ENCODE measurements at places on chromosomes 6 and 20.

- no peak for DNase-seq
Measured at GRCh38 chr6:163123098-163123497, 291.4 kb upstream of the QKI start.

- no peak for DNase-seq
Measured at GRCh38 chr20:31694842-31695593, 27.6 kb downstream of the BCL2L1 start.

DNA sequence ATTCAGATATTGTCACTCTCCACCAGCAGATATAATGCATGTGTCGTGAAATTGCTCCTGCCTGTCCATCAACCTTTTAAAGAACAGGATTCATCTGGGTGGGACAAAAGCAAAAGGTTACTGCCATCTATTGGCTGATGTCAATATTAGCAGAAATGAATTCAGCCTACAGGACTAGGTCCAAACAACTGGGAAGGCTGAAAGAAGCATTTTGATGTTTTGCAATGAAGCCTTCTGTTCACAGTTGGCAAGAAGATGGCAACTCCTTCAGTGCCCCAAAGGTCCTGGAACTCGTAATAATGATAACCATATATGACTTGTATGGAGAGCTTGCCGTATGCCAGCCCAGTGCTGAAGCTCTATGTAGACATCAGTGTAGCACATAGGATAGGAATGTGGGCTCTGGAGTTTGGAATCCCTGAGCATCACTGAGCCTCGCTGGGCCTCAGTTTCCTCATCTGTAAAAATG, 7.5 kb downstream of the BCAS1 start:
- peak; percentile 86 for DNase-seq

DNA sequence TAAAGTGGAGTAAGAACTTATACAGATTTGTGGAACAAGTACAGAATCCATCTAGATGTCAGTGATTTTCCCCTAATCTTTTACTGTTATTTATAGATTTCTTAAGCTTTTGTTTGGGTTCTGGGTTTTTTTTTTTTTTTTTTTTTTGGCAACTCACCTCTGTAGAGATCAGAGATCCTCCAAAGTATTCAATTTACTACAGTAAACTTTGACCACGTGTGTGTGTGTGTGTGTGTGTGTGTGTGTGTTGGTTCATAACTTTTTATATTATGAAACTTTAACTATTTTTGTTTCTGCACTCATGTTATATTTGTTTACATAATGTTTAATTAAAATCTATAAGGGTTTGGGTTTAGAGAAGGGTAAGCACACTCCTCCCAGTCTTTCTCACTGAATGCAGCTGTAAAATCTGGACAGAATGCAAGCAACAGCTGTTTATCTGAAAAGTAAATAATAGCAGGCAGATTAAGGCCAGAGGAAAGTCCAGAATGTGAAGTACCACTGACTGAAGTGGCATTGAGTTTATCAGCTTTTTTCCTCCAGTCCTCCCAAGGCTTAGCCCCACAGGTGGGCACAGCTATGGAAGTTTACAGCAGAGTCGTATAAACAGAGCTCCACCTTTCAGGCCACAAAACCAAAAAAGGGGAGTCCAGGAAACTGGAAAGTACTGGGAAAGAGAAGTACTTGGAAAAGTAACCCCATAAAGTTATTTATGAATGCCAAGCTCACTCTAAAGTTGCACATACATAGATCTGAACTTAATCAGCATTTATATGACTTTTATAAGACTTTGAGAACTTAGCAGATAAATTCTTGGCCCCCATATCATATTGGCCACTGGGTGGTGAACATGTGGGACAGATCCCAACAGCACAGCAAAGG, 43.0 kb upstream of the CD2AP start:
- DNase-seq: no peak

DNA sequence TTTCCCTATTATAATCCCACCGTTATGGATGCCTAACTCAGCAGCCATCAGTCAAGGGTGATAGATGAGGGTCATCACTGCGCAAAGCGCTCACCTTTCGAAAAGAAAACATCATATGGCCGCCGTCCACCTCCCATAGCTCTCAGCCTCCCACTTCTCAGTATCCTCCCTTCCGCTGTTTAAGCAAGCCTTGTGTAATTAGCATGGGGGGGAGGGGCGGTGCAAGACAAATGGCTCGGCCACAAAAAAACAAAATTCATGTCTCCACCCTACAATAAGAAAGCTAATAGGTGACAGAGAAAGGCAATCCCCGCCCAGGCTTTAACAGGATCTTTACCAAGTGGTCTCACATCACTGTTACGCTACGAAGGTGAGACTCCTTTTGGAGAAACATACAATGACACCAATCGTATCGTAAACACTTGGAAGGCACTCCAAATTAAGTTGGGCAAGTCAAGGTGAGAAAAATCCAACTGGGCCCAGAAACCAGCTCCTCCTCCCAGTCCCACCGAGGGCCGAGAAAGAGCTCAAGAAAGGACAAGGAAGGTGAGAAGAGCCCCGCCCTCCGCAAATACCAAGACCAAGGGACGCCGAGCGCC, 645 bp downstream of the DDX39B start:
- DNase-seq: peak; percentile 72

- DNase-seq: no peak
Measured at GRCh38 chr6:72260489-72260888, 361.4 kb upstream of the KCNQ5 start.

DNA sequence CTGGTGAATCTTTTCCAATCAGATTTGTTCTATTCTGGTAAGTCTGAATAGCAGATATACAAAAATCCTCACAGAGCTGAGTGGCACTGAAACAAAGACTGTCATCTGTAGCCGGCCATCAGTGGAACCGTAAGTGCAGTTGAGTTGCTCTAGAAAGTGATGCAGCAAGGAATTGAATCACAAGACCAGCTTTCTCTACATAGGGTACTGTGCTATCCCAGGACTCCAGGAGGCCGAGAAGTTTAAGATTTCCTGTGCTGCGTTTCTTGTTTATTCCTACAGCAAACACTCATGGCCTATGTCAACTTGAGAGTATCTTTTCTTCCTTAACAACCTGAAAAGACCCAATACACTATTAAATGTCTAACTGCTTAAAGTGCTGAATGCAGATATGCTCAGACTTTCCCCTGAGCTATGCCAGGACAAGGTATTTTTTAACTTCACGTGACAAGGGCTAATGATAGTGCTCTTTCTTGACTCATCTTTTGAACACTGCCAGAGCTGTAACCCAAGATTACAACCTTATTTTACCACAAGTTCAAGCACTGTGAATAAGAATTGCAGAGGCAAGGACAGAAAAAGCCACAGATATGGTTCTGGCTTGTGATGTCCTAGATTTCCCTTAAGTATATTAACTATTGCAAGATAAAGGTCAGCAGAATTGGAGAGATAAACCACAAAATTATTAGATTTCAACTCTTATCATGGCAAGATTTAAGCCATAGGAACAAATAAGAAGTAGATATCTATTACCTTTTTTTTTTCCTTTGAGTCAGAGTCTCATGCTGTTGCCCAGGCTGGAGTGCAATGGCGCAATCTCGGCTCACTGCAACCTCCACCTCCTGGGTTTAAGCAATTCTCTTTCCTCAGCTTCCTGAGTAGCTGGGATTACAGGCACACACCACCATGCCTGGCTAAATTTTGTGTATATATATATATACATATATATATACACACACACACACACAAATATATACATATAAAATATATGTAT, 71.6 kb downstream of the GJA1 start:
- no peak for DNase-seq

- DNase-seq: no peak
Measured at GRCh38 chr6:63022631-63023030, 188.6 kb upstream of the FKBP1C start.

GRCh38 chr6:155014137-155014536, 19.0 kb downstream of the TIAM2 start:
- no peak for DNase-seq

GRCh38 chr6:152170702-152171667, 363.5 kb downstream of the ESR1 start:
- no peak for DNase-seq

DNA sequence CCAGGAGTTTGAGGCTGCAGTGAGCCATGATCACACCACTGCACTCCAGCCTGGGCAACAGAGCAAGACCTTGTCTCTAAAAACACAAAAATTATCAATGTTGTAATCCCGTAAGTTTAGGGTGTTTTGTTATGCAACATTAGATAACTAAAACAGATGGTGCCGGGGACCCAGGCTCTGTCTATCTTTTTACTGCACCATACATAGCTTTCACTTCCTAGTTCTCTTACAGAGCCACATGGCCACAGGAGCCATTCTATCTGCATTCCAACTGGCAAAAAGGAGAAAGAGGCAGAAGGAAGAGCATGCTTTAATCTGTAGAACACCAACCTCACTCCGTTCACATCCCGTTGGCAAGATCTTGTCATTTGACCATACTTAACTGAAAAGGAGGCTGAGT, 5.4 kb upstream of the TCF15 start:
- no peak for DNase-seq

GRCh38 chr6:20427856-20428255, 26.2 kb downstream of the E2F3 start:
- DNase-seq: no peak

- no peak for DNase-seq
Measured at GRCh38 chr6:146916435-146917025, 287.7 kb upstream of the STXBP5 start.

- peak; percentile 57 for DNase-seq
Measured at GRCh38 chr6:119881416-119881815, 531.9 kb upstream of the MAN1A1 start.

DNA sequence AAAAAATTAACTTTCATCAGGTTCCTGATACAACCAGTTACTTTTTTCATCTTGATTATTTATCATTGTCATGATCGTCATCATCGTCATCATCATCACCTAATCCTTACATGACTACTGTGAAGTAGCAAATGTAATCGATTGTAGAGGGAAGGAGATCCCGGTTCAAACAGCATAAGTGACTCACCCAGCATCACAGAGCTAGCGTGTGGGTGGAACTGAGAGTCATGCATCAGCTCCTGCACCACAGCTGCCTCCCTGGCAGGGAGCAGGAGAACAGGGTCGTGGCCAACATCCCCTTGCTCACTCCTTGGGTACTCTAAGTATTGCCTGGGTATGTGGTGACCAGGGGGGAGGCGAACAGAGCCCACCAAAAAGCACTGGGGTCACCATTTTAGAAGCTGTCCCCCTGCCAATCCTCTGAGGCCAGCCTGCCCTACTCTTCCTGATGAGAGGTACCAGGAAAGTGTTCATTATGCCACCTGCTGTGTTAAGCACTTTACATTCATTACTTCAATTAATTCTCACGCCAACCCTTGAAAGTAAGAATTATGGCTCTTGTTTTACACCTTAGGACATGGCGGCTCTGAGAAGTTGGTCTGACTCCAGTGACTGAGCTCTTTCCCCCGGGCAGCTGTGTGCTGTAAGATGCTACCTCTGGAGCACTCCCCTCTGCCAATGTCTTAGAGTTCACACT, 425.2 kb downstream of the CD83 start:
- DNase-seq: no peak

DNA sequence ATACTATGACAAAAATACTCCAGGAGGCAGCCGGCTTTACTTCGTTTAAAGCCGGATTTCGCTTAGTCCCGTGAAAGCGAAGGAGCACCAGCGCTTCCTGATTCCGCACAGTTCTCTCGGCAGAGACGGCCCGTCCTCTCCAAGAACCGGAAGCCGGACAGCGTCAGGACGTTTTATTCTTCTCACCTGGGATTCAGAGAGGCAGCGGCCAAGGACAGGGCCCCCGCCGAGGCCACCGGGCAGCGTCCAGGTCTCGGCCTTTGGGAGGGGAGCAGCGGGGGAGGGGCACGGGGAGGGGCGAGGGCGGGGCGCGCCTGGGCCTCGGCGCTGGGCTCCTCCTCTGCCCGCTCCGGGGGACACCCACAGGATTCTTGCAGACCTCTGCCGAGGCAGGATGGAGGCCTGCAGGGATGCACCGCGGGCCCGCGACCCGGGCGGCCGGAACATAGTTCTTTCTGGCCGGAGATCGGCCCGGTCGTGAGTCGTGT, 2.8 kb upstream of the DIDO1 start:
- DNase-seq: no peak

GRCh38 chr6:73182021-73182607, 43.2 kb downstream of the KHDC1L start:
- no peak for DNase-seq

- no peak for DNase-seq
Measured at GRCh38 chr6:25239059-25239458, 40.1 kb upstream of the CARMIL1 start.

DNA sequence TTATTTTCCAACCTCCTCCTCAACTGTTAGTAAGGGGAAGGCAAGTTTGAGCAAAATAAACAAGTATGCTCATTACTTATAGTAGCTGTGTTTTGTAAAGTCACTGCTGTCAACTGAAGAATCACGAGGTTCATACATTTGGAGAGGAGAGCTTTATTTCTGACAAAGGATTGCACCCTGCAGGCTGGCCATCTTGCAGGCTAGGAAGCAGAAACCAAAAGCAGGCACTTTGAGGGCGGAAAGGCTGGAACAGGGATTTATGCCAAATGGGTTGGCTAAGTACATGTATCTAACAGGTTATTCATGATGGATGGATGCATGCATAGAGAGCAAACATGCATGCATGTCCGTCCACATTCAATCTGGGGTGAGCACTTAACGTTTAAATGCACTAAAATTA, 46.7 kb downstream of the PSMB1 start:
- no peak for DNase-seq

DNA sequence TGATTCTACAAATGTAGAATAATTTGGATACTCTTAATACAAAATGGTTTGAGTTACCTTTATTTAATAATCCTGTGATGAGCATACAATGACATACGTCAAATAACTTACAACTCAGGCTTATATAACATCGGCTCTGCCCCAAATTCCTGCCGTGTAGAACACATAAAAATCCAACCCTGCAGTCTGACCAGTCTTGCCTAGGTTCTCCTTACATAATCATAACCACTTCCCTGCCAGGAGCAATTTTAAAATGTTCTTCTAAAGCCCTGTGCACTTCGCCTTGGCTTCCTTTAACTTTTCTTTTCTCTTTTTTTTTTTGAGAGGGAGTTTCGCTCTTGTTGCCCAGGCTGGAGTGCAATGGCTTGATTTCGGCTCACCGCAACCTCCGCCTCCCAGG, 16.2 kb upstream of the IER3 start:
- DNase-seq: no peak

DNA sequence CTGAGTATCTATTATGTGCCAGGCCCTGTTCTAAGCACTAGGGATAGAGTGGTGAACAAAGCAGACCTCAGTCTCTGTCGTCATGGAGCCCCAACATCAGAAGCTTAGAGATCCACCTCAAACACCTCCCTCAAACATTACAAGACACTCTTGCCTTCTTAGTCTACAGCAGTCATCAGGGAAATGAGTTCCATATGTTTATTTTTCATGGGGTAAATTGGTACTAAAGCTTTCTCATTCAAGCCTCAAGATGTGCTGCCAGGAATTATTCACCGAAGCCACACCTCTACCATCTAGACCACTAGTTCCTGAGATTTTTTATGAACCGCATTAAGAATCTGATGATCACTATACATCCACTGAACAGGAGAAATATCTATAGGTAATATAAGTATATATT, 59.0 kb upstream of the TFB1M start:
- no peak for DNase-seq

GRCh38 chr6:7267466-7268091, 45.4 kb downstream of the SSR1 start:
- DNase-seq: peak; percentile 40

GRCh38 chr20:45325371-45325770, 17.3 kb upstream of the MATN4 start:
- no peak for DNase-seq

- DNase-seq: no peak
Measured at GRCh38 chr6:136682292-136682691, 110.0 kb downstream of the MAP3K5 start.

All from NCI-H2171 treated with DMSO at 0.1 percent for 48 hours (cell line).